Cerebellar nuclear complex (tissue), 1 donor: ENCODE measurements at places on chromosomes 13 and 19.

DNA sequence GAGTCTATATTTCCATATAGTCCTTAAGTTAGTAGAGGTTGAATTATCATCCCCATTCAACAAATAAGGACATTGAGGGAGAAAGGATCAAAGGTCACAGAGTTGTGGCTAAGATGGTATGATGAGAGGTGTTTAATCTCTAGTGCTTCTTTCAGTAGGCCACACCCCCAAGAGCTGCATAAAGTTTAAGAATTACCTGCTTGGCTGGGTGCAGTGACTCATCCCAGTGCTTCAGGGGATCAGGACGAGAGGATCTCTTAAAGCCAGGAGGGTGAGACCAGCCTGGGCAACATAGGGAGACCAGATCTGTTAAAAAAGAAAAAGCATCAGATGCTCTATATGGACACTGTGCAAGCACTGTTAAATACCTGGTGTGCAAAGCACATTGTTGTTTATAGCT lies 560.0 kb upstream of the KLHL1 start:
- DNase-seq = no peak

DNA sequence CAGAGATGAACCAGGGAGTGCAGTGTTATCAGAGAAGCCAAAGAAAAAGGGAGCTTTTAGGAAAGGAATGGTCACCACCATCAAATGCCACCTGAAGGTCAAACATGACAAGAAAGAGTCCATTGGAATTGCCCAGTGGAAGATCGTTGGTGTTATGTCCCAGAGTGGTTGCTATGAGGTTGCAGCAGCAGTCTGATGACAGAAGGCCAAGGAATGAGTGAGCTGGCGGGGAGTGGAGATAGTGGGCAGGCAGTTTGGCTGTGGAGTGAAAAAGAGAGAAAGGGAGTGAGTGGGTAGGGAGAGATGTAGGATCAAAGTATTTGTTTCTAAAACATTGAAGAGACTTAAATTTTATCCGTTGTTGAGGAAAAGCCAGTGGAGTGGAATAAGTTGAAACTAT lies 117.4 kb upstream of the WASF3 start:
- DNase-seq = no peak

DNA sequence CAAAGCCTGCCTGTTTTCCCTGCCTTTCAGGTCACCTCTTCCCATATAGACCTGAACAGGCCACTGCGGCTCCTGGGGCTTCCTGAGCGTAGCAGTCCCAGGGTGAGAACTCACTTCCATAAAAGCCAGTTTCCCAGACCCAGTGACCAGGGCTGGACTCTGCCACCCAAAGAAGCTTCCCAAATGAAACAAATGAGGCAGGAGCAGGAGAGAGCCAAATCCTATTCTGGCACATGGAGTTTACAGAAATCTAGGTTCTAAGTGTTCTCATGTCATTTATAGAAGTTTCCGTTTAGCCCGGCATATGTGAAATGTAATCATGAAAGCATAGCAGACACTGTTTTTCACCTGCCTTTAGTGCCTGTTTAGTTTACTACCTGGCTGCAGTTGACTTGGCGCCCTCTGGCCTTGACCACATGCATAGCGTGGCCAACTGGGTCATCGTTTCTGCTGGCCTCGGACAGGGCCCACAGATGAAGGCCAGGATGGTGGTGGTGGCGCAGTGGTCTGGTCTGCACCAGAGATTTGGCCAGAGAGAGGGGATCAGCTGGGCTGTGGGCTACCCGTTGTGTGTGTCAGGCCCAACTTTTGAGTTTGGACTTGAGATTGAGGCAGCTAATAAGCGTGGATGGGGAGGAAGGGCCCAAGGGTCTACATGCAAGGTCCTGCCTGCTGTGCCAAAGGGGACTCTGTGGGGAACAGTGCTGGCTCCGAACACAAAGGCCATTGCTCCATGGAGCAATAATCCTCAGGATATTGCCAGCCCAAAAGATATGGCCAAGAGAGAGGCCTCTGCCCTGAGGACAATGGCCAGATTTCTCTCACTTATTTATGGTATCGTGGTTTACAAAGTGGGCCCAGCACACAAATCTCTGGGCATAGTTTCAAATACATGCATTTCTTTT lies 43.3 kb downstream of the NFIX start:
- no peak for DNase-seq

DNA sequence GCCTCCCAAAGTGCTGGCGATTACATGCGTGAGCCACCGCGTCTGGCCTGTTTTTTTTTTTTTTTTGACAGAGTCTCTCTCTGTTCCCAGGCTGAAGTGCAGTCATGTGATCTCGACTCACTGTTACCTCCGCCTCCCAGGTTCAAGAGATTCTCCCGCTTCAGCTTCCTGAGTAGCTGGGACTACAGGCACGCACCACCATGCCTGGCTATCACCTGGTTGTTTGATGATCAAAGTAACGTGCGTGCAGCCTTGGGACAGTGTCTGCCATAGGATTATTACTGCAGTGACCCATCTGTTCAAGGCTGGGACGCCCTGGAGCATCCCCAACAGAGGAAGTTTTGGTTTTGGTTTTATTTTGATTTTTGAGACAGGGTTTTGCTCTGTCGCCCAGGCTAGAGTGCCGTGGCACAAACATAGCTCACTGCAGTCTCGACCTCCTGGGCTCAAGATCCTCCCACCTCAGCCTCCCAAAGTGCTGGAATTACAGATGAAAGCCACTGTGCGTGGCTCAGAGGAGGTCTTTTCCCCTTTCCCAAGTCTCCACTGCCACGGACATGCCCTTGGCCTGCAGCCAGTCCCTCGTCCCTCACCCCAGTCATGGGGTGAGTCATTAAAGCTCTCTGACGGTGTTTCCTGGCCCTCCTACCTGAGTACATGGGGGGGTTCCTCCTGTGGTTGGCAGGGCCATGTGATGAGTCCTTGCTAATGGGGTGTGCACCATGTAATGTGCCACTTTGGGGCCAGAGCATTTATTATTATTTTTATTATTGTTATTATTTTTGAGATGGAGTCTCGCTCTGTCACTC lies 65.6 kb downstream of the IER2 start:
- DNase-seq = no peak

DNA sequence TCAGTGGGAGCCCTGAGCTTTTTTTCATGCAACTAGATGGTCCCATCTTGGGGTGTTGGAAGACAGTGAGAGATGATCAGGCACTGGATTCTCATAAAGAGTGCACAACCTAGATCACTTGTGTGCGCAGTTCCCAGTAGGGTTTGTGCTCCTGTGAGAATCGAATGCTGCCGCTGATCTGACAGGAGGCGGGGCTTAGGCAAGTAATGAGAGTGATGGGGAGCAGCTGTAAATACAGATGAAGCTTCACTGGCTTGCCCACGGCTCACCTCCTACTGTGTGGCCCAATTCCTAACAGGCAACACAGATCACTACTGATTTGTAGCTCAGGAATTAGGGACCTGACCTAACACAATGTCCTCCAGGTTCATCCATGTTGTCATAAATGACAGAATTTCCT lies 43.6 kb upstream of the UBAC2 start:
- no peak for DNase-seq
